Germinal center (tissue), 1 donor: ENCODE measurements at places on chromosomes 2 and 18.

DNA sequence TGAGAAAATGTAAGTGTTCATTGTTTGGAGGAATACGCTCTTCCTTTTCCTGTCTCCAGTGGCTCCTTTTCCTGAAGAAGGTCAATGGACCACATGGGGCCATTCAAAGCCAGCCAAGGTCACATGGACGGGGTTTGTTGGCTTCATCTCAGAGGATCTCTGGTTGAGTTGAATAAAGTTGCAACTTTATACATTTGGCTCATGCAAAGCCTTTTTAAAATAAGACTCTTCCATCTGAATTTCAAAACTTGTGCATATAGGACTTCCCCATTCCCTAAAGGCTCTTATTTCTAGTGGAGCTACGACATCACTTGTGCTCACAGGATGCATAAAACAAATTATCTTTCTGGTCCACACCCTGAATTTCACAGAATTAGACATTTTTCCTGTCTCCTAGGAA, 235.5 kb downstream of the CMPK2 start:
- DNase-seq: no peak

- no peak for DNase-seq
Measured at GRCh38 chr2:120632796-120633646, 102.6 kb upstream of the GLI2 start.

GRCh38 chr2:47486841-47487497, 84.0 kb downstream of the MSH2 start:
- peak; percentile 42 for DNase-seq

- no peak for DNase-seq
Measured at GRCh38 chr2:17604050-17604449, 63.6 kb downstream of the VSNL1 start.

DNA sequence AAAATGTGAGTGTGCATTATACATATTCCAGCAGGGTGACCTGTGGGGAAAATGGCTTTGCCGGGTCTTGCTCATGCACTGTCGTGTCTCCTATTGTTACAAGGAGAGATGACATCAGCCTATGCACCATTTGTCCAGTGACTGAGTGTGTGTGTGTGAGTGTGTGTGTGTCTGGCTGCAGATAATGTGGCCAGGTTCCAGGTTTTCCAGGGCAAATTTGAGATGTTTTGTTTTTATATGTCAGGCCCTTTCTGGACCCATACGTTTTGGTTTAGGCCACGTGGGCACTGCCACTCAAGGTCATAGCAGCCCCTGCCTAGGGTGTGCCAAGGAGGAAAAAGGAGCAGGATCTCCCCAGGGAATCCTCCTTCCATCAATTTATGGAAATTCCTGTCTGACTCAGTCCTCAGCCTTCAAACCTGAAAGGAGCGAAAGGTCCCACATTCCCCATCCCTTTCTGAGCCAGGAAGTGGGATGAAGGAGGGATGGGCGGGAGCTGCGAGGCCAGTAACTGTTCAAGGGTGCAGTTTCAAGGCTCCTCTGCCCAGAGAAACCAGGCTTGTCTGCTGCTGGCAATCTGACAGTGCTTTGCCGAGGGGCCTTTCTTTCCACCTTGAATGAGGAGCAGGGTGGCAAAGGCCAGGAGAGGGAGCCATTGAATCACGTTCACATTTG, 93.0 kb upstream of the SMAD2 start:
- no peak for DNase-seq

DNA sequence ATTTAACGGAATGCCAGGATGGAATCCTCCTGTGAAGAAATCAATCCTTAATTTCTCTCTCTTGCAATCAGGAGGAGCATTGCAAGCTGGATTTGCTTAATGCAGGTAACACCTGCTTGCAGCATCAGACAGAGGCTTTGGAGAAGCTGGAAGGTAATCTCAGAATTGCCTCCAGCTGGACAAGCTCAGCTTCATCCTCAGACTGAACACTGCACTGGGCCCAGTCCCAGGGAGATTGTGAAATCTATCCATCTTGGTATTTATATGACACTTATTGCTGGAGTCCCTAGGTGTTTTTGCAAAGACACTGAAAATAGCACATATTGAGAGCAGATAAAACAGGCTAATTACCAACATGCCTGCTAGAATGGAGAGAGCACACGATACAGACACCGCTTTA, 179.4 kb upstream of the SESTD1 start:
- no peak for DNase-seq

- no peak for DNase-seq
Measured at GRCh38 chr2:17122887-17123501, 395.2 kb downstream of the RAD51AP2 start.

GRCh38 chr2:66489436-66489835, 54.5 kb downstream of the MEIS1 start:
- no peak for DNase-seq

DNA sequence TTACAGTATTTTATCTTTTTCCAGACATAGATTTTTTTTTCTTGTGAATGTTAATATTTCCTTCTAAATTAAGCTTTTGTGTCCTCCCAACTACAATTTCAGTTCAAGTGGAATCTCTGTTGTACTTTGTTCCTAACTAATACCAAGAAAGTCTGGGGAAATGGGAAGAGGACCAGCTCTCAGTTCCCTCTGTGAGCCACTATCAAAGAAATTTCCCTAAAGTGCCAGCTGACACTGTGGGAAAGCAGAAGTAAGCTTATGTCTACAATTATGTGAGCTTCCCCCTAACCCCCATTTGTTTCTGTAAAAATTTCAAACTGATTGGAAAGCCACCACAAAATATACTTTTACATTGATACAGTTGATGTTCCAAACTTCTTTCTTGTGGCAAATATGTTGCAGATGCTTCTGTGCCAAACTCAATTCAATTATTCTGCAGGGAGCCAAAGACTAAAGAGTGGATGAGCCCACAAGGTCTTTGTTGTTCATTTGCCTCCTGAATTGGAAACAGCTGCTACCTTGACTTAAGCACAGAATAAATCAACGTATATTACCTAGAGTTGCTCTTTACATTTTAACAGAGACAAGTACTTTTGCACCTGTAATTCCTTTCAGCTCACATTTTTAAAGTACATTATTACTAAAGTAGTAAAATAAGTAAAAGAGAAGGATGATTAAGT, 306.6 kb downstream of the PTH2R start:
- no peak for DNase-seq

DNA sequence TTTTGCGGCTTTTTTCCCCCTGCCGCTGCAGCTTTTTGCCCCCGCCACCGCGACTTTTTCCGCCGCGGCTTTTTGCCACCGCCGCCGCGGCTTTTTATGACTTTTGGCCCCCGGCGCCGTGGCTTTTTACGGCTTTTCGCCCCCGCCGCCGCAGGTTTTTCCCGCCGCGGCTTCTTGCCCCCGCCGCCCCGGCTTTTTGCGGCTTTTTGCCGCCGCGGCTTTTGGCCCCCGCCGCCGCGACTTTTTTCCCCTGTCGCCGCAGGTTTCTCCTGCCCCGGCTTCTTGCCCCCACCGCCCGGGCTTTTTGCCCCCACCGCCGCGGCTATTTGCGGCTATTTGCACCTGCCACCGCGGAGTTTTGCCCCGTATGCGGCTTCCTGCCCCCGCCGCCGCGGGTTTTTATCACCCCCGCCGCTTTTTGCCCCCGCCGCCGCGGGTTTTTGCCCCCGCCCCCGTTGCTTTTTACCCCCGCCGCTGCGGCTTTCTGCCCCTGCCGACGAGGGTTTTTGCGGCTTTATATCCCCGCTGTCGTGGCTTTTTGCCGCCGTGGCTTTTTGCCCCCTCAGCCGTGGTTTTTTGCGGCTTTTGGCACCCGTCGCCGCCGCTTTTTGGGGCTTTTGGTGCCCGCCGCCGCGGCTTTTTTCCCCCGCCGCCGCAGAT, 2750.9 kb downstream of the RPIA start:
- DNase-seq: peak; percentile 8

- DNase-seq: no peak
Measured at GRCh38 chr2:225293638-225294037, 105.9 kb upstream of the NYAP2 start.

DNA sequence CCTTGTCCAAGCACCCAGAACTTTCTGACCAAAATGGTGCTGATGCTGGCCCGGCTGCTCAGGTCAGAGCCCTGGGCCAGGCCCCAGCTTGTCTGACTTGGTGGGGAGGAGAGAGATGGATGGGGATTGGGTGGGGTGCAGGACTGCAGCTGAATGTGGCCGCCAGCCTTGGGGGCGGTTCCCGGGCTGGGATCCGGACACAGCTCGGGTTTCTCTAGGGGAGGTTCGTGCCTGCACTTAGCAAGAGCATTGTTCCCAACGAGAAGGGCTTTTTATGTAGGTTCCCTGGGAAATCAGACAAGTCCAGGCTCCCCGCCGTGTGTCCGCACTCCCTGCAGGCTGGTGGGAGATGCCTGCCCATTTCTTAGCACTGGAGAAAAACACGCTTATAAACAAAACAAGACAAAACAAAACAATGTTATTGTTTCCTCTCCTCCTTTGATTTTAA, 50.5 kb upstream of the HS6ST1 start:
- no peak for DNase-seq

DNA sequence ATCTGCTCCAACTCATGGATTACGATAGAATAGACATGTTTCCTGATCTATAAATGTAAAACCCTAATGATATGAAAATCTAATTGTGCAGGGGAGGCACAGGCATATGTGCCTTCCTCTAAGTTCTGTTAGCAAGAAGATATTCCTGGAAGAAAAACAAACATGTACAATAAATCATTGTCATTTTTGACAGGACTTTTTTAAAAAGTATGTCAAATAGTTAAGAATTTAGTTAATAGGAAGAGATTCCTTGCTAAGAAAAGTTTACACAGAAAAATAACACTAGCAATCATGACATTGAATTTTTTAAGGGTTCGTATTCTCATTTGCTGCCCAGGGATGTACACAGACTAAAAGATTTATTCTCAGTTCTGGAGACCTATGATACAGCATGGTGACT, 15.3 kb upstream of the CREB1 start:
- DNase-seq: no peak

GRCh38 chr2:138621139-138621538, 119.6 kb downstream of the SPOPL start:
- DNase-seq: no peak

DNA sequence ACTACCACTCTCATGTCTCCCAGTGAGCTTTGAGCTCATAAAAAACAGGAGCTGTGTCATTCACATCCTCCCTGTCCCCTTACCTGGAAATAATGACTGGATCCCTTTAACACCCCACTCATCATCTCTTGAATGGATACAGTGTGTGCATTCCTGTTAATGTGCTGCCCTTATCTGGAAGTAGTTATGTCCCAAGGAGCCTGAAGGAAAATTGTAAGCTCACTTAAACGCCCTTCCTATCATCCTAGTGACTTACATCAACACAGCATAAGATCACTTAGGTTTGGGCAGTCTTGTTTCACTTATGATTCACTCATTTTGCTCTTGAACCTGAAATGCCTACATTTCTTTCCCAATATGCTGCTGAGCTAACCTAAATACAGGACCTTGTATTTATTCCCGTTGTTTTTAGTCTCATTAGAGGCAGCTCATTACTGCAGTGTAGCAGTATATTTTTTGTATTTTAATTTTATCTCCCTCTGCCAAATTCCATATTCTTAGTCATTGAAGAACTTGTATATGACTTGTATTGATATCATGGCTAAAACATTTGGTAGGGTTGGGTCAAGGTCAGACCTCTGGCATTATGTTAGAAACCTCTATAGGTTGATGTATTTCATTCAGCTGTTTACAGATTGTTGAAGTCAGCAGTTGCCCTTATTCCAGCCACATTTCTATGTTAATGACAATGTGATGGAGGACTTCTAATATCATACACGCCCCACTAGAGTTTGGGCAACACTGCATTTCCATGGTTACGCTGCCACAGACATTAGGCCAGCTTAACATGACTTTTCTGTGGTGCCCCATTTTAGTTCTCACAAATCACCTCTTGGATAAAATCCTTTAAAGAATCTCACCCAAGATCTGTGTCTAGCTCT, 72.9 kb downstream of the PKP4 start:
- DNase-seq: no peak

- no peak for DNase-seq
Measured at GRCh38 chr2:233839447-233839820, 14.9 kb downstream of the HJURP start.

DNA sequence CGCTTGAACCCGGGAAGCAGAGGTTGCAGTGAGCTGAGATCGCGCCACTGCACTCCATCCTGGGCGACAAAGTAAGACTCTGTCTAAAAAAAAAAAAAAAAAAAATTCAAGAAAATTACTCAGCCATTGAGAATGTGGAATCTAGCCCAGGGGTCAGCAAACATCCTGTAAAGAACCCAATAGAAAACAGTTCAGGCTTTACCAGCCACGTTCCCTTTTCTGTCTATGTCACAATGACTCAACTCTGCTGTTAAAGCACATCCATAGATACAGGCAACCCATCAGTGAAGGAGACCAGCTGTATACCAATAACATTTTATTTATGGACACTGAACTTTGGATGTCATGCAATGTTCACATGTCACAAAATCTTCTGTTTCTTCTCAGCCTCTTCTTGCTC, 435.6 kb upstream of the GYPC start:
- DNase-seq: no peak

- no peak for DNase-seq
Measured at GRCh38 chr18:13257361-13257980, 38.9 kb downstream of the LDLRAD4 start.

DNA sequence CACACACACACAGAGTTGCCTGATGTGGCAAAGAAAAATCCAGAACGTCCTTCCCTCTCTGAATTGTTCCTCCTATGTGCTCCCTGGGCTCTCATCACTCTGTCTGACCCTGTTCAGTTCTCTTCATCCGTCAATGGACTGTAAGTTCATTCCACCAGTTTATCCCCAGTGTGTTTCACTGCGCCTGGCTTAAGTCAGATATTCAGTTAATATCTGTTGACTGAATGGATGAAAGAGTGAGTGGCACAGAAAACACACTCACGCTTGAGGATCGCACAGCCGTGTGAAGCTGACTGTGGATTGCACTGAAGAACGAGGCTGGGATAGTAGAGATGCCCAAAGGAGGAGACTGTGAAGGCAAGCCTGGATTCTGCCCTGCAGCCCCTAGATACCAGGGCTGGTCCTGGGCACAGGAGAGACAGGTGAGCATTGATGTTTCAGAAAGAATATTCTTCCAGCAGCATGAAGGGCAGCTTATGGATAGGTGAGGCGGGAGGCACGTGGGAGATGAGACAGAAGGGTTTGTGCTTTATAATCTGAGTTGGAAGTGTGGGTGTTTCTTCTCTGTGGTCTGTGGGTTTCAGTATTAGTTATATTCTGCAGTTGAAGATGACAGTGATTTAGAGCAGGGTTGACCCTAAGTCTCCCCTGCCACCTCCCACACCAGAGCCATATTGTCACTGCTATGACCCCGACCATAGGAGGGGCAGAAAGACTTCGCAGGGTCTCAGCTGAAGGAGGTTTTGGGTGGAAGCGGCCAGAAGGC, 129.9 kb downstream of the SOCS6 start:
- DNase-seq: no peak

DNA sequence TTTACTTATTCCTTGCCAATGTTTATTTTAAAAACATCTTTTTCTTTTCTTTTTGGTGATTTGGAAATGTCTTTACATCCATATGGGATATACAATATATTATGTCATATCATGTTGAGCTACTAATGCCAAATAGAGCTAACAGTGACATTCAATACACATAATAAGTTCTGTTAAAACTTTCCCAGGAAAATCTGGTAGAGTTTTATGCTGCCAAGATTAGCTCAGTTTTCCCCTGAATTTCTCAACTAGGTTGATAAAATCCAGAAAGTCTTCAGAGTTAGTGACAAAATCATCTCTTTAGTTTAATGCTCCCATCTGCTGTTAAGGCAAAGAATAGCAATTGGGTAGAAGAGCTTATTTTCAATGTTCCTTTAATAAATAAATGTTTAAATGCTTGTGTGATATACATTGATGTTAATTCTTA, 9.9 kb downstream of the COL3A1 start:
- DNase-seq: no peak
